ENCODE measurements at places on chromosomes 1 and 21. TPM values are rescaled to one million over a fixed set of nuclear protein-coding genes. Genes with fewer than 3 reads are reported as not detected.

SHISA4 gene
- 29.7 TPM for total RNA-seq

RIPK4 gene
- total RNA-seq, result not detected

GUCA2B gene
- total RNA-seq, result not detected

RGSL1 gene
- total RNA-seq, result not detected

DCST2 gene
- not detected for total RNA-seq

KISS1 gene
- total RNA-seq, result not detected

PCP4L1 gene
- total RNA-seq, result not detected

DEPDC1 gene
- total RNA-seq, result 0.44 TPM

AMY2B gene
- total RNA-seq, result 47.1 TPM

ANKRD45 gene
- not detected for total RNA-seq

All from subcutaneous adipose tissue (tissue), 4 donors.